PC-3 (cell line): ENCODE measurements at places on chromosomes 13 and 19.

DNA sequence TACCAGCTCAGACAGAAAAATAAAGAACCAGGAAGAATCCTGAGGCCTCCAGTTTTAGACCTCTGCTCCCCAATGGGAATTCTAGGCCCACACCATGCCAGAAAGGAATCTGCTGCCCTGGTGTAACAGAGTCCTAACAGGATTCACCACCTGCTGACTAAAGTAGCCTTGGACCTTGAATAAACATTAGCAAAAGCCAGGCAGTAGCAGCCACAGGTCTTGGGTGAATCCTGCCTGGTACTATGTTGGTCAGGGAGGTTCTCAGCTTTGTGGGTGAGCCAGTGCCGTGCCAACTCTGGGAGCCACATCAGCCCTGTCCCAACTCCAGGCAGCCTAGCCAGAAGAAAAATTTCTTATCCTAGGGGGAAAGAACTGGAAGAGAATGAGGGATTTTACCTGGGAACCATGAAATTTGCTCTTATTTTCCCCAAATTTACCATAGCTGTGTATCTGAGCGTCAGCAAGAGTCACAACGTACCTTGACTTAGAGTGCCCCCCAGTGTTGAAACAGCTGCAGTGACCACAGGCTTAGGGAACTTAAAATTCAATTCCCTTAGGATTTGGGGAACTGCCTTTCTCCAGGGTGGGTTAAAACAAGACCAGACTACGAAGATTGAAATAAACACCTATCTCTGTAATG lies 1895.6 kb upstream of the PRR20A start:
- no peak for DNase-seq

DNA sequence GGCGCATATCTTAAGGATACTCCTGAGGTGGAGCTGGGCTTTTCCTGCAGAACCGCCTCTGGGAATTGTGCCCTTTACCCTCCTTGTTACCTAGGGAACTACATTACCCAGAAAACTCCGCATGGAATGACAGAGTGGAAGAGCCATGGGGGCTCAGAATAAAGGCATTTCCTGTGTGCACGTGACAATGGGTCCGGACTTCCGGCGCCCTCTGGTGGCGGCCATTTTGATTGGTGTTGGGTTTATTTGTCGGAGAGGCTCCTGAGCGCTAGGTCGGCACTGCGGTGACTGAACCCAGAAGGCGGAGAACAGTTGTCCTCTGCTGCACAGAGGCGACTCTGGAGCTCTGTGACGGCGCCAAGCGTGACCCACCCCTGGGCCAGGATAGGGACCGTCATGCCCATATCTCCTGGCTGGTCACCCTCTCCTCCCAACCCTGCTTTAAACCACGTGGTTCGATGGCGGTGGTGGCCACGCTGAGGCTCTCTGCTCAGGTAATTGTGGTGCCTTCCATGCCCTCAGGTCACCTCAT lies at the start of gene ZNF587B:
ZNF587B (plus strand) TSS at position 229 of the 532 bp plus-strand sequence; CDS start at position 459, 230 bp downstream.
- peak; percentile 49 for DNase-seq

DNA sequence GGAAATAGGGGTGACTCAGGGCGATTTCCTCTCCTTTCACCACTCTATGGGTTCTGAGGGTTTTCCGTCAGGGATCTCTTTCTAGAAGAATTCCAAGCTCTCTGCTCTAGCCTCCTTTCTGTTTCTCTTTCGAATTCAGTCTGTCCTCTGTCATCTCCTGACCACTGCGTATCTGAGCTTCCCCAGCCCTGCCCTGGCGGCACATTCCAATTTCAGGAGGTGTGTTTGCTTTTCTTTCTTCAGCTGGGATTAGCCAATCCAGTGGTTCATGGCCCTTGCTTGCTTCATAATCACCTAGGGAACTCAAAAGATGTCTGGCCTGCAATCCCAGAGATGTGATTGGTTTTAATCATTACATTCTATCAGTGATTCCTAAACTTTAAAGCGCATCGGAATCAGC lies 9.4 kb downstream of the IFNL2 start:
- no peak for DNase-seq

- DNase-seq: no peak
Measured at GRCh38 chr13:18943721-18944391, 237.8 kb downstream of the TUBA3C start.

DNA sequence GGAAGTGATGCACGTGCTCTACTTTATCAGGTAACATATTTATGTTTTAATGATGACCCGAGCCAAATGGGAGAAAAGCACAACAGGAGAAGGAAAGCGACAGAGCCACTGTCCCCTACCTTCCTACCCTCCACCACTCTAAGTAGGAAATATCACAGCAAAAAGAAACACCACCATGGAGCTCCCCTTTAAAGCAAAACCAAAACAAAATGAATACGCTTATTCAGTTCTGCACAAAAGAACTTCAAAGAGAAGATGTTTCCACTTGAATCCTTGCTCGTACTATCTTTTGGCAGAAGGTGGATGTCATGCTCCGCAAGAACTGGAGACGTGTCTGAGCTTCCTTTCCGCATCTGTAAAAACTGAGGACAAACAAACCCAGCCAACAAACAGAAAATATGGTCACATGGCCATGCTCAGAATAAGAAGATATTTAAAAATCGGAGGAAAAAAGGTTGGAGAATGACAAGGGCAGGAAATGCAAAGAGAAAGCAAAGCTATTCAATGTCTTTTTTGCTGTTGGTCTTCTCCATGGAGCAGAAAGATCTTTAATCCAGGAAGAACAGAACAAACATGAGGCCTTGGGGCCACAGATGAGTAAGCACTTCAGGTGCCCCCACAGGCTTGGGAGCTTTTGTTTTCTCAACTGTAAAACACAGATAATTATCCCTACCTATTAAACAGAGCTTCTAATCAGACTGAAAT lies 19.5 kb downstream of the N4BP2L1 start:
- no peak for DNase-seq
